ENCODE measurements at places on chromosomes 13 and 19.

GRCh38 chr19:2270423-2271233, 11.3 kb downstream of the PEAK3 start:
- DNase-seq = peak; percentile 73

DNA sequence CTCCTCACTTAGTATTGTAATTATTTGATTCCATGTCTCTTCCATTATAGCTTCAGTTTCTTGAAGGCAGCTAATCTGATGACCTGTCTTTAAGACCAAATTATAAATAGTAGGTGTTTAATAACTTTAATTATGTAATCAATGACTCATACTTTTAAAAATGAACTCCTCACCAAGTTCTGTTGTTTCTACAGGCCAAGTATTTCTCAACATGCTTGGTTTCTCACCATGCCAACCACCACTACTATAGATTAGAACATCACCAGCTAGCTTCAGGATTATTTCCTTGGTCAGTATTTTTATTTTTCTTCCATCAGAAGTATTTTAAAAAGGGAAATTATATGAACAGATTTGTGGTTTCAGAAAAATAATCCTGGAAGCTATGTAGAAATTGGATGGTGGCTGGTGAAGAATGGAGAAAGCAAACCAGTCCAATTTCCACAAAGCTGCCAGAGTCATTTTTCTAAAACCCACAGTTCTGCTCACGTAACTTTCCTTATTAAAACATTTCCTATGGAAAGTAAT, 237.7 kb upstream of the DACH1 start:
- no peak for DNase-seq

DNA sequence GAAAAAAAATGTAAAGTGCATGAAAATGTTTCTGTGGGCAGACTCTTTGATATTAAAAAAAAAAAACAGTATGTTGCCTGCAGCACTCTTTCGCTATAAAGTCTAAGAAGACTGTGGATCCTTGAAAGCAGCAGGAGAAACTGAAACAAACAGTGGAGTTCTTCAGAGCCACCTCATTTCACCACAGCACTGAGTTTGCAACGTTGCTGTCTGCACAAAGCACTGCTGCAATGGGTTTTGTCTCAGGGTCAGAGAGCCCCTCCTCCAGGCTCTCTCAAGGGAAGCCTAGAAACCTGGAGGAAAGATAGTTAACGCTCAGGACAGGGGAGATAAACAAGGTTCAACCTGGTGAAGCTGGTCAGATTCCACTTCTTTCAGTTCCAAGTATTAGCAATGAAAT, 248.7 kb downstream of the EFNB2 start:
- no peak for DNase-seq

DNA sequence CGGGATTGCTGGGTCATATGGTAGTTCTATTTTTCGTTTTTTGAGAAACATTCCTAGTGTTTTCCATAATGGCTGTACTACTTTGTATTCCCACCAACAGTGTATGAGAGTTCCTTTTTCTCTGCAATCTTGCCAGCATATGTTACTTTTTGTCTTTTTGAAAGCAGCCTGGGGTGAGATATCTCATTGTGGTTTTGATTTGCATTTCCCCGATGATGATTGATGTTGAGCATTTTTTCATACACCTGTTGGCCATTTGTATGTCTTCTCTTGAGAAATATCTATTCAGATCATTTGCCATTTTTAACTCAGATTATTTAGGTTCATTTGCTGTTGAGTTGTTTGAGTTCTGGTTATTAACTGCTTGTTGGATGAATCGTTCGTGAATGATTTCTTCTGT, 18.5 kb upstream of the ATP12A start:
- DNase-seq = no peak

GRCh38 chr13:64276232-64276631, 2860.6 kb upstream of the PCDH20 start:
- DNase-seq = no peak

DNA sequence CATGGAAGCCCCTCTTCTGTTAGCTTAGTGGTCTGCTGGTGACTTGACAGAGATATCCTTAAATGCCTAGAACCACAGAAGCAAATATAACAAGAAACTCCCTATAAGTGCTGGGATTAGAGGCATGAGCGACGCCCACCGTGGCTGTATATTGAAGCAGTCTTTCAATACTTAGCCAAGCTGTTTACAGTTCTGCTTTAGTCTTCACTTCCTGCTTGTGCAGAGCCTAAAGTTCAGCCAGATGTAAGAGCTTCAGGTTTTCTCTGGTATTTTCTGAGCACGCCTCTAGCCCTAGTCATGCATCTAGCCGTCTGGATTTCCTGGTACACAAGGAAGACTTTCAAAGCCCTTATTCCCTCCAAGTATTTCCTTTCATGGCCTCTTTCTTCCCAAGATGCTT, 28.5 kb downstream of the TRPM4 start:
- DNase-seq = no peak

DNA sequence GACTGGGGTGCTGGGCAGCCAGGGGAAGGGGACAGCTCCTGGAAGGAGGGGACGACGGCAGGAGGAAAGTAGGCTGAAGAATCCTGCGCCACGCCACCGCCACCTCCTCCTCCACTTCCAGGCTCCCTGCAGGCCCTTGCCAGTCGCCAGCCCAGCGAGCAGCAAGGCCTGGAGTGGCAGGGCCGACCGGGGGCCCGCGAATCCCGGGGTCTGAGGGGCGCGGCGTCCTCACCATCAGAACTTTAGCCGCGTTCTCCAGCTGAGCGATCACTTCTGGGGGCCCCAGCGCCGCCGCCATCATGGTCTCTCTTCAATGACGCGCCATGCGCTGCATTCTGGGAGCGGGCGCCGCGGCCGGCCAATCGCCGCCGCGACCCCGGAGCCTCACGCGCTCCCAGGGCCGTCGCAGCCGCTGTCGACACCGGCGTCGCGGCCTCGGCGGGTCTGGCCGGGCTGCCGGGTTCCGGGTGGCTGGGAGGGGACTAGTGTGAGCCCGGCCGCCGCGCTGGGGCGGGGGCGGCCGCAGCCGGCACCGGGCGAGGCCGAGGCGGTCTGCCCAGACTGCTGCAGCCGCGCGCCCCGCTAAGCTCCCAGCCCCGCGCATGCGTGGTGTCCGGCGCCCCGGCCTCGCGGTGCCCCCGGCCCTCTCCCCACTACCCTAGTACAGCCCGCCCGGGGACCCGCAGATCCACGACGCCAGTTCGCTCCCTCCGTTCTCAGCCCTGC, at the start of gene XPO4:
TSS of gene XPO4 (minus strand) at position 309 of the 726 bp plus-strand sequence. CDS start at position 301, 8 bp downstream.
- DNase-seq = peak; percentile 90

GRCh38 chr19:4367781-4368127, 24.4 kb downstream of the MPND start:
- no peak for DNase-seq

DNA sequence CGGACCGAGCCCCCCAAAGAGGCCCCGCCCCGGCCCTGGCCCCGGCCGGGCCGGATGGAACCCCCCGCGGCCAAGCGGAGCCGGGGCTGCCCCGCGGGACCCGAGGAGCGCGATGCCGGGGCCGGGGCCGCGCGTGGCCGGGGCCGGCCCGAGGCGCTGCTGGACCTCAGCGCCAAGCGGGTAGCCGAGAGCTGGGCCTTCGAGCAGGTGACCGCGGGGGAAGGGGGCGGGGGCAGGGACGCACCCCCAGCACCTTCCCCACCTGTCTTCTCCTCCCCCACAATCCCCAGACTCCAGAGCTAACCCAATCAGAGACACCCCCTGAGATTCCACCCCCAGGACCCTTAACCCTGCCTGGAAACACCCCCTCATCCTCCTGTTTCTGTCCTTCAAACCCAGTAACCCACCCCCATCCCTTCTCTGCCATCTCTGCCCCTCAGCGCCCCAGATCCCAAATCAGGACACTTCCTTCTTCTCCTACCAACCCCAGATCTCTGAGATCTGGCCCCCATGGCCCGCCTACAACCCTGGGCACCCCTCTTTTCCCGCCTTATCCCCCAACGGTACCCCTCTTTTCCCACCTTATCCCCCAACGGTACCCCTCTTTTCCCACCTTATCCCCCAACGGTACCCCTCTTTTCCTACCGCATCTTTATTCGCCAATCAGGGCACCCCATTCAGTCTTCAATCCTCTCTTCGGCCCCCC, 505 bp downstream of the ZSWIM4 start:
- DNase-seq = no peak

DNA sequence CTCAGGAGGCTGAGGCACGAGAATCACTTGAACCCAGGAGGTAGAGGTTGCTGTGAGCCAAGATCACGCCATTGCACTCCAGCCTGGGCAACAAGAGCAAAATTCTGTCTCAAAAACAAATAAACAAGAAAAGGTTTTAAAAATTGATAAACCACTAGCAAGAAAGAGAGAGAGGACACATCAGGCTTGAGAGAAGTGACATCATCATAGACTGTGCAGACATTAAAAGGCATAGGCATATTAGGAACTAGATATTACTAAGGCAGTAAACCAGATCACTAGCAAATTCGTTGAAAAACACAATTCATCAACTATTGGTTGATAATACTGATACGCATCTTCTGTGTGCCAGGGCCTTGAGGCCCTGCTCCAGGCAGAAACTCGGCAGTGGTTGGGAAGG, 7.7 kb downstream of the A1BG start:
- no peak for DNase-seq

- no peak for DNase-seq
Measured at GRCh38 chr19:33403221-33403972, 29.9 kb downstream of the CEBPG start.

DNA sequence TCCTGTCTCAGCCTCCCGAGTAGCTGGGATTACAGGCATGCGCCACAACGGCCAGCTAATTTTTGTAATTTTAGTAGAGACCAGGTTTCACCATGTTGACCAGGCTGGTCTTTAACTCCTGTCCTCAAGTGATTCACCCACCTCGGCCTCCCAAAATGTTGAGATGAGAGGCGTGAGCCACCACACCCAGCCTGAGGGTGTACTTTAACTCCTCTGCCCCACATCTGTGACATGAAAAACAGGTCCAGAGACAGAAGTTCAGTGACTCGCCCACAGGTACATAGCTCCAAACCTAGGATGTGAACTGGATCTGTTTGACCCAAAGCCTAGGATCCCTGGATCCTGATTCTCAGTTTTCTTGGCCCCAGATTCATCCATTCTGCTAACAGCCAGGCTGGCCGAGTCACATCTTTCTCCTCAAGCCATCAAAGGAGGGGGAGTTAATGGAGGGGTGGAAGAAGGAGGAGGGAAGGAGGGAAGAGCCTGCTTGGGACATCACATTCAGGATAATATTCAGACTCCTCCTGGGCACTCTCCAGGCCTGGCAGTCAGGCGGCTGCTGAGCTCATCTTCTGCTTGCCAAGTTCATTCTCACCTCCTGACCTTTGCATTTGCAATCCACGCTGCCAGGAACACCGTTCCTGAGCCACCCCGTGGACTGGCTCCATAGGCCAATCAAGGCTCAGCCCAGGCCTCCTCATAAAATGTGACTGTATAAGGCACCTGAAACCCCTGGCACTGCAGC, 3.1 kb downstream of the SPC24 start:
- no peak for DNase-seq

- DNase-seq = no peak
Measured at GRCh38 chr13:112457485-112457884, 81.3 kb downstream of the SPACA7 start.

- no peak for DNase-seq
Measured at GRCh38 chr19:19418555-19419260, 13.2 kb downstream of the GATAD2A start.

DNA sequence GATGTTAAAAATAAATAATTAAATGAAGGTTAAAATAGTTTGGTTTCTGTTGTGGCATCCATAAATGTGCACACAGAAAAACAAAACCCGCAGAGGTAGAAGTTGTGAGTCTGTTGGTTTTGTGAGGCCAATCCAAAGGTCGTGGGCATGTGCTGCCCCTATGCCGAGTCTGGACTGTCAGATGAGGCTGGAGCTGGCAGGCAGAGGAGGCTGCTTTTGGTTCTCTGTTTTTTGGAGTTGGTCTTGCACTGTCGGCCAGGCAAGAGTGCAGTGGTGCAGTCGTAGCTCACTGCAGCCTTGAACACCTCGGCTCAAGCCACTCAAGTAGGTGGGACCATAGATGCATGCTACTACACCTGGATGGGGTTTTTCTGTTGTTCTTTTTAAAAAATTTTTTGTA, 43.7 kb downstream of the TSSK6 start:
- no peak for DNase-seq

GRCh38 chr13:110107568-110108347, 199.2 kb downstream of the COL4A1 start:
- no peak for DNase-seq

DNA sequence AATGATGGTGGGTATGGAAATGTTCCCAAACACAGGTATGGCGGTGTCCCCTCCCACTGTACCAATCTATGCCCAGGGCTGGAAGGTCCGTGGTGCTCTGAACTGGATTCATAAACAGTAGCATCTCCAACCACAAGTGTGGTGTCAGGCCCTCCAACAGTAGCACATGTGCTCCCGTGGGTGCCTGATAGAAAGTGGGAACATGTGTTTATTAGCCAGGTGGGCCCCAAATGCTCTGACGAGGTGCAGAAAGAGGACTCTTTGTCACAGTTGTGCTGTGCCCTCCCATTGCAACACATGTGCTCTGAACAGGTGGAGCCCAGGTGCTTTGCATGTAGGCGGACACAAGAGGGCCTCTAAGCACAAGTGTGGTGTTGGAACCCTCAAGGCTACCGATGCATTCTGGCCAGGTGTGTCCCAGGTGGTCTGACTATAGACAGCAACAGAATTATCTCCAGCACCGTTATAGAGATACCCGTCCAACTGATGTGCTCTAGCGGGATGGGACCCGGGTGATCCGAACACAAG, 75.4 kb upstream of the ZNF30 start:
- DNase-seq = no peak

DNA sequence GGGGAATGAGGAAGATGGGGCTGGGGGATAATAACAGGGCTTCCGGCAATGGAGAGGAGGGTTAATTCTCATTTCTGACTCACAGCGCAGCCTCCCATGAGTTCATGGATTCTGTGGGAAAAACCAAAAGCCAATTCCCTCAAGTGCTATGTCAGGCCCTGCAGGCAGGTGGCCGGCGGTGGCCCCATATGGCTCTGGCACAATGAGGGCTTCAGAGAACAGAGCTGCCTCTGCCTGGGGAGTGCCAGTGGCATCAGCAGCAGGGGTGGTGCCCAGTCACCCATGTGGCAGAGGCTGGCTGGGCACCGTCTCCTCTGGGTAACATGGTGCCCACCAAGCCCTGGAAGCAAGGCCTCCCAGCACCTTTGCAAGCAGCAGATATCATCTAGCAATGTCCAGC, 69.1 kb downstream of the ALOX5AP start:
- no peak for DNase-seq

GRCh38 chr13:80577285-80577684, 236.4 kb upstream of the SPRY2 start:
- DNase-seq = no peak

DNA sequence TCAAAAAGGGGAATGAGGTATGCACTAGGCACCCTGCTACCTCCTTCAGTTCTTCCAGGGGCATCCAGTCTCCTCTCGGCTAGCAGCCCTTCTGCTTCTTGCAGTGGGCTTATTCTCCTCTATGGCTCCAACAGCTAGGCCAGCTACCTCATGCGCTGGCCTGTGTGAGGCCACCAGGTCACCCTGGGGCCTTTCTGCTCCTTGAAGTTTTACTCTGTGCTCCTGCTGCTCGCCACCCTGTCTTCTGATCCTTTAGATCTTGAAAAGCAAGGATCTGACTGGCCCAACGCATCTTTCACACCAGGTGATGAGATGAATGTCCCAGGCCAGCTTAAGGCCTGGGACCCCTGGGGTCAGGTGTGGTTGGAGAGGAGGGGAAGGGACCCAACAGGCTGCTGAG, 66.2 kb downstream of the RUBCNL start:
- no peak for DNase-seq

GRCh38 chr19:35513628-35514281, at the start of gene DMKN:
DMKN (minus strand) TSS chr19:35513649; CDS start chr19:35513475, 174 bp downstream.
- DNase-seq = no peak
